Naive thymus-derived CD4-positive, alpha-beta T cell (primary cell): ENCODE measurements at places on chromosomes 16 and 17.

DNA sequence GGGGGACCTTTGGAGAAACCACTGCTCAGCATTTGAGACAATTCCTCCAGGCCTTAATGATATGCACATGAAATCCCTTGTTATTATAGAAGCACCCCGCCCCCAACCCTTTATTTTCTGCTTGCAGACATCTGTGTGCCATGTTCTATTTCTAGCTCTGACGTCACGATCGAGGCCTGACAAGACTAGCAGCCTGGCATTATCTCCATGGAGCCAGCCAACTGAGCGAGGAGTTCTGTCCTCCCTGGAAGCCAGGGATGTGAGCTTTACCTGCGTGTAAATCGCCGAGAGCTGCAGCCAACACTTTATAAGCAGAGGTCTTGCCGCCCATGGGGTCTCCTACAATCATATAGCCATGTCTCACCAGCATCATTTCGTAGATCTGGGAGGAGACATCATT lies 116.9 kb downstream of the DNAH3 start:
- DNase-seq = no peak

DNA sequence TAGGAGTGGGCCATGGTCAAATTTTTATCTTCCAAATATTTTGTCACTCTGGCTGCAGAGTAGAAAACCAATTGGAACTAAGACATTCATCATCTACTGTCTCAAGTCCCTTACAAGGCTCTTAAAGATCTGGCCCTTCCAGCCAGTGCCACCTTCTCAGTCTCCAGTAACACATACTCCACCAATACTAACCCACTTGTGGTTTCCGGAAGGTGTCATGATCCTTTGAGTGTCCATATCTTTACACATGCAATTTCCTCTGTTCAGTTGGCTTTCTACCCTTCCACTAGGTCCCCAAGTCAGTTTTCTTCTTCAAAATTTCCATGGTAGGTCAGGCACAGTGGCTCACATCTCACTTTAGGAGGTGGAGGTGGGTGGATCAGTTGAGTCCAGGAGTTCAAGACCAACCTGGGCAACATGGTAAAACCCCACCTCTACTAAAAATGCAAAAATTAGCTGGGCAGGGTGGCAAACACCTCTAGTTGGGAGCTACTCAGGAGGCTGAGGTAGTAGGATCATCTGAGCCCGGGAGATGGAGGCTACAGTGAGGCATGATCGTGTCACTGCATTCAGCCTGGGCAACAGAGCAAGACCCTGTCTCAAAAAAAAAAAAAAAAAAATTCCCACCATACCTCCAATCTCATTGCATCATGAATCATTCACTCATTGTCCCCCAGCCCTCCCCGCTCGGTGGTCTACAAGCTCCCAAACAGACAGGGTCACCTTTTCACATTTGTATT lies 6.0 kb upstream of the GRB2 start:
- DNase-seq = no peak

DNA sequence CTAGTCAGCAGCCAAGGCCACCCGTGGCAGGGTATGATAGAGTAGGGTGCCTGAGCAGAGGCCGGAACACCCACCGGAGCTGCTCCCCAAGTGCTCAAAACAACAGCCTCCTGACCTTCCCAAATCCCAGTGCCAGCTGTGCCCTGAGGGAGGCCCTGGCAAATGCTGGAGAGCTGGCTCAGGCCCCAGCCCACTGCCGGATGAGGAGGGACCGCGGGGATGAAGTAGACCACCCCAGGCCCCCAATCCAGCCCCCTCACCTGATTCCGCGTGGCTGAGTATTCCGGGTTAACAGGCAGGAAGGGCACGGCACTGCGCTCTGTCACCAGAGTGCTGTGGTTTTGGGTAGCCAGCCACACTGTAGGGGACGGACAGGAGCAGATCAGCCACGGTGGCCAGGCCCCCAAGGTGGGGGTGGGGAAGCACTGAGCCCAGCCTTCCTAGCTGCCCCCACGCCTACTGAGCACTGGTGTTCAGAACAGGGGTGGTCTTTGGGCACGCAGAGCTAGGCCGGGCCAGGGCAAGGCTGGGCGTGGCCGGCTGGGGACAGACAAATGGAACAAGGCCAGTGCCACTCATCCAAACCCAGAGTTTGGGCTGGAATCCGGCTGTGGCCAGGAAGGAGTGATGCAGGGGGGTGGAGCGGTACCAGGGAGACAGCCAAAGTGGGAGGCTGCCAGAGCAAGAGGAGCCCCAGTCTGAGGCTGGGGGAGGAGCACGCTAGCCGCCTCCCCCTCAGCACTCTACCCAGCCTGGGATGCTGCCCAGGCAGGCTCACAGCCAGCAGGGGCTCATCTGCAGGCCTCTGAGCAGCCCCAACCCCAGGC lies 9.1 kb downstream of the TP53I13 start:
- no peak for DNase-seq

DNA sequence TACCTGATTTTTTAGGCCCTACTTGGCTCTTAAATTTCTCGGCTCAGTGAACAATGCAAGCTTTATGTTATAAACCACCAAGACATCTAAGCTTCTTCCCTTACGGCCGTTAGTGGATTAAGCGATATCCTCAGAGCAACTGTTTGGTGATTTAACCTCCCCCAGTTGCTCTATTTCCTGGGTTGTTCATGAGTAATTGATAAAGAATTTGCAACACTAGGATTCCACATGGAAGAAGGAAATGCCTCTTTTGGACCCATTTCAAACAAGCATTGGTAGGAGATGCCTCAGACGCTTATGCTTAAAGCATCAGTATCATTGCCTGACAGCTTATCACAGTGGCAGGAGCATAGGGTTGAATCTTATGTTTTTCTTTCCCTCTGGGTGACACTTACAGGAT lies 65.3 kb downstream of the RBFOX1 start:
- no peak for DNase-seq

DNA sequence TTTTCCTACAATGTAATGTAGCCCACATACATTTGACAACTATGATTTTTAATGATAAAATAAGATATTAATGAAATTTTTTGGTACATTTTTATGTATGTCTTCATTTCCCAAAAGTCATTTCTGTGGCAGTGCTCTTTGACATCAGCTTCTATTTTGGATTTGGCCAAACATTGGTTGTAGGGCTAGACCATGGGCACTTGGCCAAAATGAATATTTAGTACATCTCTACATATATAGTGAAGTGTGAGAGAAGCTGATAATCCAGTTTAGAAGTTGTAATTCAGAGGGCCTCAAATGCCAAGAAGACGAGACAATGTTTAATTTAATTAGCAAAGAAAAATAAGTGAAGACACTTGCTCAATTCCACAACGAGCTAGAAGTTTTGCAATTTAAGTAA lies 724.9 kb upstream of the SOX9 start:
- DNase-seq = no peak

- DNase-seq = peak; percentile 75
Measured at GRCh38 chr16:85935974-85936760, 37.2 kb downstream of the IRF8 start.

GRCh38 chr16:83742124-83742899 lies 65.5 kb upstream of the HSBP1 start:
- DNase-seq = no peak

DNA sequence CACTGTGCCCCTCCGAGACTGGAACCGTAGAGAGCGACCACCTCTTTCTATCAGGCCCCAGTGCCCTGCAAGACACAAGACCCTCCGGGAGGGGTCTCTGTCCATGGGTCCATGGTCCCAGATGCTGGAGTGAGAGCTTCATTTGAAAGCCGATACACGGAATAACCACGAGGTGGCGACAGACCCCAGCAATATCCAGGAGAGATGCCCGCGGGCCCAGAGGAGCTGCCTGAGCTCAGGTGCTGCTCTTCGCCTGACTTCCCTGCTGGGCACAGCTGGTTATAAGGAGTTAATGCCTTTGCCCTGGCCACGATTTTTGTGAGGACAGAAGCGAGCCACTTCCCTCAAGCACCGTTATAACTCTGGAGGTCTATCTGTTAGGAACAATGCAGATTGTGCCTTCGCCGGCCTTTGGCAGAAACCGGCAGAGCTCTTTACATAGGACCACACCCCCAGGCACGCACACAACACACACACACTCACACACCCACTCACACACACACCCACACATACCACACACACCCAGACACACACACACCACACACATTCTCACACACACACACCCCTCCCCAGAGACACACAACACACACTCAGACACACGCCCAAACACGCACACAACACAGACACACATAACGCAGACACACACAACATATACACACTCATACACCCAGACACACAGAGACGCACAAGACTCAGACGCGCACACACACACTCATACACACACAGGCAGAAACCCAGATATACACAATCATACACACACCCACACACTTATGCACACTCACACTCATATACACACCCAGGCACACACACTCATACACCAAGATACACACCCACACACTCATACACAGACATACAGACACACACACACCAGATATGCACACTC lies 436.4 kb downstream of the SOX9 start:
- DNase-seq = peak; percentile 54

GRCh38 chr17:2926019-2926650 lies 129.9 kb downstream of the RAP1GAP2 start:
- no peak for DNase-seq

- DNase-seq = no peak
Measured at GRCh38 chr17:1658100-1658499, 8.4 kb upstream of the RILP start.

DNA sequence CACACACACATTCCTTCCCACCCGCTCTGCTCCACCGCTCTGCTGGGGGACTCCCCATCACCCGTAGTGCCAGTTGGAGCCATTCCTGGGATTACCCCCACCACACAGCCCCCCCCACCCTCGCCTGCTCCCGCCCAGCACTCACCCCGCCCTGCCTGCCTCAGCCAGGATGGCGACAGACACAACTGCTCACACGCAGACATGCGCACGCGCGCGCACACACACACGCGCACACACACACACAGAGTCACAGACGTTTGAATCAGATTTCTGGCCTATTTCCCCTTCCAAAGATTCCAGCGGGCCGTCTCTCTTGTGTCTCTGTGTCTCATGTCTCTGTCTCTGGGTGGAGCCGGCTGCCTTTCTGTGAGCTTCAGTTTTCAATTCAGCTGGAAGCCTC lies 4.4 kb downstream of the CACNA1G start:
- no peak for DNase-seq

DNA sequence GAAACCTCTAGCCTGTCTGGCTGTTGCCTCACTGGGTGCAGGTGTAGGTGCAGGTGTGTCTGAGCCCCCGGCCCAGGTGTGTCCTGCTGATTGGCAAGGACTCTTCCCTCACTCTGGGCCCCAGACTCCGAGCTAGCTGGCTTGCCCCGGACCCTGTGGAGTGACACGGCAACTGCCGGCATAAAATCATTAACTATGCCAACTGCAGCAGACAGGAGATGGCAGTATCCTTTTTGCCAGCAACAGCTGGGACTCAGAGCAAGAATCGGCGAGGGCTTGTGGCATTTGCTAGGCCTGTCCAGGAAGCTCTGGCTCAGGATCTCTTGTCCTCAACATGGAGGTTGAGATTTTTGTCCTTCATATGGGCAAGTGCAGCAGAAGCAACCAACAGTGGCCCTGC lies 20.8 kb downstream of the CIAPIN1 start:
- no peak for DNase-seq

DNA sequence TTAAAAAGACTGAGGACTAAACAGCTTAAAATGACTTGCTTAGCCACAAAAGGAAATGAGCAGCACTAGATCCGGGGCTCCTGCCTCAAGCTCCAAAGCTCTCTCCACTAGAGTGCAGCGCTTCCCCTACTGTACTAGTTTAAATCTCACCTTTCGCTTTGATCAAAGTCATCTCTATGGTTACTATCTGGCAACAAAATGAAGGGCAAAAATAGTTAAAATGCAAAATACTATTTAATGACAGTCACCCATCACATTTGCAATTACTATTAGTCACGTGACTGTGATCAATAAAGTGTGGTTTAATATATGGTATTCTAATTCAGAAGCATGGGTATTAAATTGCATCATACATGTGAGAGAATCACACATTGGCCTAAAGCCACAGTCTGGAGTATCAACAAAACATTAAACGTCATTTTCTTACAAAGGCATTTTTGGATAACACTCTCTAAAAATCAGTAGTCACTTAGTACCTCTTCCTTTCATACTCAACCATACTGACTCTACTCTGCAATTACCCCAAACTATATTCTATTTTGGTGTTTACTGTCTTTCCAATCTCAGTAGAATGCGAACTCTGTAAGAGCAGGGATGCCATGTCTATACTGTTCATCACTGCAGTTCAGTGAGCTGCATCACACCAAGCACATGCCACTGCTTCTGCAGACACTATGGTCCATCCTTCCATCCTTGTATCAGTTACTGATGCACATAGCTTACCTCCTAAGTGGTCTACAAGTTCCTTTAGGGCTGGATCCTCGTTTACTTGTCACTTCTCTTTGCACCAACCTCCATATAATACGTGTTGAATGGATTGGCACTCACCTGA lies 6.2 kb downstream of the PSMD12 start:
- DNase-seq = peak; percentile 78

- no peak for DNase-seq
Measured at GRCh38 chr17:73973586-73974409, 229.7 kb upstream of the RPL38 start.

DNA sequence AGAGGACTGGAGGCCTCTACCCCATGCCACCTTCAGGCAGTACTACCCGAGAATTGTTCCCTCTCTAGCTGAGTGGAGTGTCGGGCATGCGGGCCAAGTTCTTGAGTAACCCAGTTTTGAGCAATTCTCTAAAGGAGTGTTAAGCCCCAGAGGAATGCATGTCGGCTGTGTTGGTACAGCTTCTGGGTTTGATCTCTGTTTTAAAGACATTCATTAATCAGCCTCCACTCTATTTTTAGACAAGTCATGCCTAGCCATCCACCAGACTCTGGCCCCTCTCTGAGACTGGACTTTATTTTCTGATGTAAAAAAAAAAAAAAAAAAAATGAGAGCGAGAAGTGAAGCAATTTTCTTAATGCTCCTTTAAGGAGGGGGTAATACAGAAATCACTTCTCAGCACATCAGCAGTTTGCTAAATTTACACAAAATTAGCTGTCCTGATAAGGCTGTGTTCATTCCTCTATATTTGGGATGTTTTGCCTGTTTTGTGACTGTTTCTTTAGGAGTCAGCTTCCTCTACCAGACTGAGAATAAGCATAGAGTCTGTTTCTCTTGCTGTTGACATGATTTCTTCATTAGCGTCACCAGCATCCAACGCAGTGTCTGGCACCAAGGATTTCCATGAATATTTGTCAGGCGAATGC lies 88.7 kb downstream of the AXIN2 start:
- no peak for DNase-seq

GRCh38 chr16:30755955-30756780 lies 5.7 kb downstream of the CFAP119 start:
- no peak for DNase-seq

GRCh38 chr16:85436207-85436606 lies 176.9 kb upstream of the GSE1 start:
- no peak for DNase-seq

- no peak for DNase-seq
Measured at GRCh38 chr17:32513579-32513978, 26.8 kb downstream of the CDK5R1 start.

DNA sequence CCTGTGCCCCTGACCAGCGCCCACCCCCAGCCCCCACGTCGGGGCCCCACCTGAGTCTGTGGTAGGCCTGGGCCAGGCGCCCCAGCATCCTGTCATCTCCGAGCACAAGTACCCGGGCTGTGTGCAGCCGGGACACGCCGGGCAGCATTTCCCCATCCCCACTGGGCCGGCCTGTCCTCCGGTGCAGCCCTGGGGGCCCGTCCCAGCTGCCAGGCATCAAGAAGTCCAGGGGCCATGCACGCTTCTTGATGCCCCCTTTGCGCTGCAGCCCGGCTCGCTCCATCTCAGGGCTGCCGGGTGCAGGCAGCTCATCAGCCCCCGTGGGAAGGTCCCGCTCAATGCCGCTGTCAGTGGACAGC lies 29.3 kb upstream of the MFSD6L start:
- DNase-seq = no peak
